ENCODE measurements at places on chromosomes 11 and 22.

- no peak for DNase-seq
These were observed 64.6 kb downstream of the RPL27A start for GRCh38 chr11:8747173-8747572.

DNA sequence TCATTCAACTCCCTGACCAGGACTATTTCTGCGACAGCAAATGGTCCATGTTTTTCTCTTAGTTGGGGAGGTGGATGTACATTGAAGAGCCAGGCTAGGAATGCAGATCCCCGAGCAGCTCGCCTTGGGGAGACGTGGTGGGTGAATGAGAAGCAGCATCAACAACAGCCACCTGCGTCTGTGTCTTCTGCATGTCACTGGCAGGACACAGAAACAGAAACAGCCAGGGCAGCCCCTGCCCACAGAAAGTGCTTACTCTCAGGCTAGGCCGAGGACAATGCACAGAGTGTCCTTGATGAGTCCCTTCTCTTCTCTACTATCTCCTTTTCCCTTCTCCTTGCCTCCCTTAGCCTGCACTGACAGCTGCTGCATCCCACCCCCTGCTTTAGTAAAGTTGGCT is 541.9 kb upstream of the CADM1 start:
- no peak for DNase-seq

- no peak for DNase-seq
These were observed 298.4 kb upstream of the PDGFD start for GRCh38 chr11:104462341-104462740.

- DNase-seq: no peak
These were observed 85.9 kb upstream of the PPARA start for GRCh38 chr22:46064228-46064965.

GRCh38 chr11:43943931-43944751 is 1.7 kb downstream of the C11orf96 start:
- no peak for DNase-seq
